Sigmoid colon (tissue), 7 donors: ENCODE measurements at places on chromosomes 12 and 14. TPM values are rescaled to one million over a fixed set of nuclear protein-coding genes. Genes with fewer than 3 reads are reported as not detected.

DNA sequence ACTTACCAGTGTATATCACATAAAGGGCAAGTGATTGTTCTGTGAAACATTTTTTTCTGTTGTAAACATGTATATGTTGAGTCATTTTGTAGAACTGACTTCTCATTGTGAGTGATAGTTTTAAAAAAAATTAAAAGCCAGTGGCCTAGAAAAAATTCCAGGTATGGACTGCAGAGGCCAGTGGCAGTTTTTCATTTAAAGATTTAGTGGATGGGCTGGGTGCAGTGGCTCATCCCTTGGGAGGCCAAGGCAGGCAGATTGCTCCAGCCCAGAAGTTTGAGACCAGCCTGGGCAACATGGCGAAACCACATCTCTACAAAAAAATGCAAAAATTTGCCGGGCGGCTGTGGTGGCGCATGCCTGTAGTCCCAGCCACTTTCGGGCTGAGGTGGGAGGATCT is 84.7 kb upstream of the MDM1 start:
- DNase-seq: no peak

CCNK gene
- 13.2 TPM for total RNA-seq

KERA gene
- not detected for total RNA-seq

PRIM1 gene
- total RNA-seq: 7.2 TPM

GRCh38 chr14:32259368-32260013 is 56.4 kb upstream of the RNU6-8 start:
- DNase-seq: no peak

GRCh38 chr12:115570069-115570777 is 707.3 kb downstream of the MED13L start:
- DNase-seq: no peak

DNA sequence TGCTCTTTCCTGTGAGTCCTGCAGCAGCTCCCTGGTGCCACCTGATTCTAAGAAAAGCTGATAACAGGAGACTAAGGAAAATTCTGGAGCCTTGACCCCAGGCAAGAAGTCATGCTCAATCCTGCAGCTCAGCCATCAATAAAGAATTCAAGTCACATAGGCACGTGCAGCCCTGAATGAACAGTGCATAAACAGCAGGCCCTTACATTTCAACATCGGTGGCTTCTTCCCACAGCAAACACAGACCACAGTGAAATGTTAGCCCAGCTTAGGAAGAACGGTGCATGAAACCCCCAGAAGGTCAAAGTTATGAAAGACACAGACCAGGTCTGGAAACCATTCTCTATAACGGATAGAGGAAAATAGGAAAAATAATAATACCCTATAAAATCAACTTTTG is 10.5 kb downstream of the CINP start:
- no peak for DNase-seq

DNA sequence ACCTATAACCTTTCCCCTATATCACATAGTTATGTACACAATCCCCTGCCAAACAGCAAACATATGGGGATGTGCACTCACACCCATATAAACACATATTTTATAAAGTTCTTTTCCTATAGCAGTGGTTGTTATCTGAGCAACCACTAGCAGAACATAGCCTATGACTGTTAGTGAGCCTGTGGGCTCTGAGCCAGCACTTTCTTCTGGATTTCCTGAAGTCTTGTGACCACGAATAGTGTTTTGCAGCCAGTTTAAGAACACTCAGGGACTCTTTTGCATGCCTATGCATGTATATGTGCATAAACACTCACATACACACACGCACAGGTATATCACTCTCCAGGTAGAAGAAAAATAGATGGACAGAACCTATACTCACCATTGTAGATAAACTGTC is 17.1 kb downstream of the TESPA1 start:
- no peak for DNase-seq

OR4K13 gene
- total RNA-seq: not detected

PYGL gene
- total RNA-seq: 49.9 TPM

DNA sequence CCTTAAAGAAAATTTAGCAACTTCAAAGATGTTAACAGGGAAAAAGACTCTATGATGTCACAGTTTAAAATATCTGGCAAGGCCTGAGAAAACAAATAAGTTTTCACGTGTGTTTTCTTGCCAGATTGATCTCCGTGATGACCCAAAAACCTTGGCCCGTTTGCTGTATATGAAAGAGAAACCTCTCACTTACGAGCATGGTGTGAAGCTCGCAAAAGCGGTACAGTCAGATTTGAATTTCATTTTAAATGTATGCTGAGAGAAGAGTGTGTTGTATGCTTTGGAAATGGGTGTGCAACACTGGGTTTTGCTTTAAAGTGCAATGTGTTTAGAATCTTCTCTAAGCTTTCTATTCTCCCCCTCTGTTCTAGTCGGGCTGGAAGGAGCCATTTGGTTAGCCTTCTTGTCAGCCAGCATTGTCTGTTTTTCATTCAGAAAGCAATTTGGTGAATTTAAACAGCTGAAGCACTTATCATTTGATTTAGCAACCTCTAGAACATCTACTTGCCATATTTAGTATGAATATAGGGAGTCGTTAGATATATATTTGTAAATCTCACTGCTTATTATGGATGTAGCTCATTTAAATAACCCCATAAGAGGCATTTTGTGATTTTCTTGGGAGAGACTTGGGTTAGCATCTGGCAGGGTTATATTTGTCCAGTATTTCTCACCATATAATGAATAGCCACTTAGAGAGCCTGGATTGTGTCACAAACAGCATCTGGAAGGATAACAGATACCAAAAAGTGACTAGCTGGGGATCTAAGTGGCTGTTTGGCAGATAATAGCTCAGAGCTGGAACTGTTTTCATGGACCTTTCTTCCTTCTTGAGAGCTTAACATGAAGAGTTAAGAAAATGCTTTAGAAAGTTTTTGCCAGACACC is 35.5 kb downstream of the GPHB5 start:
- DNase-seq: no peak

DNA sequence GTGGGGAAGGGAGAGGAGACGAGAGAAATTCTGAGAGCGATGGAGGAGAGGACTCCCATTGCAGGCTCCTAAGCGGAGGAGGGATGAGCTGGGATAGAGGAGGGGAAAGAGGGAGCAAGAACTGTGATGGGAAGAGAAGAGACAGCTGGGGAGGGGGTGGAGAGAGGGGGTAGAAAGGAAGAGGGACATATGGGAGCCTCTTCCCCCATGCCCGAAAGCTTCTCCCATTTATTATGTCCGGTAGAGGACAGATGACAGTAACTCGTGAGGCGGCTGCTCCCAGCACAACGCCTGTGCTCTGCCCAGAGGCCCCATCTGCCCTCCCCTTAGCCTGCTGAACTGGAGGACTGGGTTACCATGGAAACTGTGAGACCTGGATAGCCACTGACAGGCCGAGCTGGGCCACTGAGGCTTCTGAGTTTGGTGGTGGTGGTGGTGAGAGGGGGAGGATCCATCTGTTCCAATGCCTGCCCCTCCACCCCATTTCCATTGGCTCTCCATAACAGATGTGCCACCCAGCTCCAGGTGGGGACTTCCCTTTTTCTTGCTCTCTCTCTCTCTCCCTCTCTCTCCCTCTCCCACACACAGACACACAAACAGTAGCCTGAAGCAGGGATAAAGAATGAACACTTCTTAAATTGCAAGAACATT is 8.3 kb downstream of the CPNE6 start:
- no peak for DNase-seq

DNA sequence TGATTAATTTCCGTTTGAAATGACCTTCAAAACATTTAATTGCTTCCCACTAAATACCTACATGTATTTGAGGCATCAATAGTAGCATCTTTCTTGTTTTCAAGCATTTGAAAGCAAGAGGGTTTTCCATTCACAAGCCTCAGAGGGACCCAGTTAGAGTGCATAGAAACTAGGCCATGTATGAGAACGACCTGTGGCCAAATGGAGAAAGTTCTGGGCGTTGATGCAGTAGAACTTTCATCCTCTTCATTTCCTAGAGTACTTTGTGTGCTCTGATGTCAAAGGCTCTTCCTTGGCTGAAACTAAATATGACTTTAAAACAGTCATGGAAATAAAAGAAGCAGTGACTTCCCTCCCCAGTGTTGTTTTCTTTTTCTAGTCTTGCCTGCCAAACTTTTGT is 944 bp upstream of the DHRS7 start:
- DNase-seq: no peak

GRCh38 chr14:52049721-52050588 is 18.9 kb downstream of the NID2 start:
- no peak for DNase-seq

DNA sequence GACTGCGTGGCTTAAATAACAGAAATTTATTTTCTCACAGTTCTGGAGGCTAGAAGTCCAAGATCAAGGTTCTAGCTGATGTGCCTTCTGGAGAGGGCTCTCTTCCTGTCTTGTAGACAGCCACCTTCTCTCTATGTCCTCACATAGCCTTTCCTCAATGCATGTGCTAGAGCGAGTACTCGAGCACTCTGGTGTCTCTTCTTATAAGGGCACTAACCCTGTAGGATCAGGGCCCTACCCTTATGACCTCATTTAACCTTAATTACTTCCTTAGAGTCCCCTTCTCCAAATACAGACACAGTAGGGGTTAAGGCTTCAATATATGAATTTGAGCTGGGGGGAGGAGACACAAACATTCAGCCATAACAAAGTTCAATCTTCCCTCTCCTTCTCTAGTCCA is 10.2 kb downstream of the DHH start:
- DNase-seq: no peak

ALG10 gene
- 7.9 TPM for total RNA-seq

DNA sequence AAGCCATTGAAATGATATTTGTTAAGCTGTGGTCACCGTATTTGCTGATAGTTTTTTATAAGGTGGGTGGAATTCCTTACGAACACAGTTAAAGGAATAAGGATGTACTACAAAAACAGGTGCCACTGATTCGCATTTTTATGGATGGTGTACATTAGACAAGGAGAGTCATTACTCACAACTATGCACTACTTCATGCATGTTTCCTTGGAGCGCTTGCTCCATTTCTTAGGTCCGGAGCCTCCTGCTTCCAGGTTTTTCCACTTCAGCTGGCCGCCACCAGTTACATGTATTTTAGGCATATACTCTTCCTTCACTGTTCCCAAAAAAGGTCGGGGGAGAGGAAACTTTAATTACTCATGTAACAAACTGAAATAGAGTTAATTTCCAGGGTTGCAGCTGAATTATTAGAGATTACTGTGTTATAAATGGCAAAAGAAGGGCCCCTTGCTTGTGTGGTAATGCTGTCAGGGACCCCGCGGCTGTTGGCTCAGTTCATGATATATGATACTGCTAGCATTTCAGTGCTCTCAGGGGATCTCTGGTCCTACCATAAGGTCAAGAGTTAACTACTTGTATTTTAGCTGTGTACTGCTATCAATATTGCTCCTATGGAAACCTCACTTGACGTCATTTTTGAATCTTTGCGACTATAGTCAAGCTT is 454.7 kb downstream of the NPAS3 start:
- DNase-seq: no peak

- DNase-seq: no peak
Observed at GRCh38 chr12:49604856-49605255, 583 bp downstream of the FAM186B start.

FLRT2 gene
- total RNA-seq: 9.1 TPM

- DNase-seq: no peak
Observed at GRCh38 chr14:29240066-29240465, 473.5 kb downstream of the FOXG1 start.

DNA sequence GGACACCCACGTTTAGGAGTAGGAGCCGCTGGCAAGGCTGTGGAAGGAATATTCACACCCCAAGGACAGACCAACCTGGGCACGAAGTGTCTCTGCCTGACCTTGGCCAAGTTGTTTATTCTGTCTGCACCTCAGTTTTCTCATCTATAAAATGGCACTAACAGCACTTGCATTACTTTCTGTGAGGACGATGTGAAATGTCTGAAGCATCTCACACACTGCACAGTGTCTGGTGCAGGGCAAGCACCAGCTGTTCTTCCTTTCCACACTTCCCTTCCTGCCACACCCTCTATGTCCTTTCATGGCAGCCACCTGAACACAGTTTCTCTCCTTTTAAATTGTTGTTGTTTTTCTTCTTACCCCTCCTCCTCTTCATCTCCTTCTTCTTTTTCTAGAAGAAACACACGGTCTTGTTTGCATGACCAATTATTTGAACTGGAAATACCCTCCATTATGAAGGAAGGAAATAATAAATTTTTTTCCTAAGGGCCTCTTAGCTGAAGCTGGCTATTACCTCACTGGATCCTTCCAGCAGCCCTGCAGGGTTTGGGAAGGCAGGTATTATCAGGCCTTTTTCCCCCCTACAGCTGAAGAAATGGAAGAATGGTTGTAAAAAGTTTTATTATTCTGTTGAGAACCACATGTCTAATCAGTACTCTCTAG is 42.9 kb upstream of the ATP23 start:
- no peak for DNase-seq

- no peak for DNase-seq
Observed at GRCh38 chr12:7001921-7002591, 16.2 kb downstream of the LPCAT3 start.

- DNase-seq: no peak
Observed at GRCh38 chr14:103483600-103483999, 39.0 kb downstream of the CKB start.

IGFBP6 gene
- total RNA-seq: 389 TPM

CCER1 gene
- not detected for total RNA-seq

GRCh38 chr14:91232052-91232451 is 12.5 kb downstream of the GPR68 start:
- DNase-seq: no peak

- DNase-seq: no peak
Observed at GRCh38 chr12:65615118-65615517, 209.2 kb upstream of the HMGA2 start.

DNA sequence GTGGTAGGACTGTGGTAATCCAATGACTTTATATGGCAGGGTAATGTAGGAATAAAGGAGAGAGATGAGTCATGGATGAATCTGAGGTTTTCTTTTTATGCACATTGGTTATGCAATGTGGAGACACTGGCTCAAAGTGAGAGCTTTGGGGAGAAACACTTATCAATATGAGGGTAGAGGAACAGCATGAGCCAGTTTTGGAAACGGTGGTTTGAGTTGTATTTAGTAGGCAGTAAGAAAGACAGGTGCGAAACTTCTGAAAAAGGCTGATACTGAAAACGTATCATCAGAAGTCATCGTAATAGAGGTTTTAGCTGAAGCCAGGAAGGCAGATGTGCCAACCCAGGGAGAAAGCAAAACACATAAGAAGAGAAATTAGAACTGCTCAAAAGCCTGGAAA is 854.8 kb upstream of the SEL1L start:
- DNase-seq: no peak

DNA sequence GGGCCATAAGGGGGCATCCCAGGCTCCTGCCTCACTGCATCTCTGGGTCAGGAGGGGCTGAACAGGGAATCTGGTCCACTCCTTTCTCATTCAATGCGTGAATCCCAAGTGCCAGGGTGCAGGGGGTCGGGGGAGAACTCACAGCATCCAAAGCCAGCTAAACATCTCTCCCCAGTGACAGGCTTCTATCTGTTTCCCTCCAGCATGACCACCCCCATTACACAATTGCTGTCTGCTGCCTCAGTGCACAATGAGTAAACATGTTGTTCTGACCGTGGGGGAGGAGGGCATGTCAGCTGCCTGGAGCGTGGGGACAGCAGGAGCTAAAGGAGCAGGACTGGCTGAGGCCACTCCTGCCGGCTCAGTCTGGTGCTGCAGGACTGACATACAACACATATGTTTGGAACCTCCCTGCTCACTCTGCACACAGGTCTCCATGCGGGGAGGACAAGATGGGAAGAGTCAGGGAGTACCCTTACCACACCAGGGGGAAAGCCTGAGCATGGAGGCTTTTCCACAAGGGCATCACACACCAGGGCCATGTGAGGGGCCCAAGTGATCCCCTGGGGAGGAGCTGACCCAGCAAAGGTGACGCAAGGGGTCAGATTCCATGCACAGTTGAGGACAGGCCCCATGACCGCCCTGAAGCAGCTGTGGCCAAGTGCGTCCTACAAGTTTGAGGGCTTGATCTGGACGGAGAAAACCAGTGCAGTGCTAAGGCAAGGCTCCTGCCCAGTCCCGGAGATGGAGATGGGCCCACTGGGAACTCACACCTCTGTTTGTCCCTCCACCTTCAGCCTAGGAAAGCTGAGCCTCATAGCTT is 1.4 kb downstream of the TNS2 start:
- DNase-seq: peak; percentile 95
